AG04449 (cell line): ENCODE measurements at places on chromosomes 12 and 14.

- no peak for DNase-seq
Measured at GRCh38 chr12:18908191-18908590, 170.3 kb downstream of the CAPZA3 start.

GRCh38 chr12:95733141-95733825 lies 57.3 kb downstream of the NTN4 start:
- peak; percentile 71 for DNase-seq

DNA sequence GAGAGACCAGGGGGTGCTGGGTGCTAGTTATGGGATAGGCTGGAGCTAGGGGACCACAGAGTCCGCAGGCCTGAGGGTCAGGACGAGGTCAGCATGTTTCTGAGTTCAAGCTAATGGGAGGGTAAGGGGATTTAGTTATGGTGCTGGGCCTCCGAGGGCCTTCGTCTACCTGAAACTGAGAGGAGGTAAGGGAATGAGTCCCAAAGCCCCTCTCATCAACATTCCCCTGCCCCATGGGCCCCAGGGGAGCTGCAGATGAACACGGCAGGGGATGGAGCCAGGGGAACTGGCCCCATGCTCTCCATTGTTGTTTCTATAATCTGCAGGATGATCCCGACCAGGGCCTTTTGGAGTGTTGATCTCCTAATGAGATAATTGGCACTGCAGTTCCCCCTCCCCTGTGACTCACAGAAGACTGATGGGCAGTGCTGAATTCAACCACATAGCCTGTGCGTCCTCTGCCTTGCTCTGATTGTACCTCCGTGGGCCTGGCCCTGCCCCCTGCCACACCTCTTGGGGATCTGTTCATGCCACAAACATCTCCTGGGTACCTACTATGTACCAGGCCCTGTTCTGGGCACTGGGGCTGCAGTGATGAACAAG lies 21.4 kb downstream of the FAIM2 start:
- no peak for DNase-seq

DNA sequence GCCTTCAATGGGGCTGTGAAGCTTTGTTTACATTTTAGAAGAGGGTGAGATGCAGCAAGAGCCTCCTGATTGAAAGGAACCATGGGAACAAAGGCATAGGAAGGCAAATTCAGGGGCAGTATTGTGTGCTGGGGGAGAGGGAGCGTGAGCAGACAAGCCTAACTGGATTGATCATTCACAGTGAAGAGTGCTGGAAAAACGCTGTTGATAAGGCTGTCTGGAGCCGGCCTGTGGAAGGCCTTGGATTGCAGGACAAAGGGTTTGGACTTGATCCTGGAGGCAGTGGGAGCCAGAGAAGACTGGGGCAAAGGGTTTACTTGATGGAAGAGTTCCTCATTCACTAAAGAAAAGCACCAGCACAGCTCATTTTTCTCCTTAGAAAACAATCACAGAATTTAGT lies 160.5 kb downstream of the PAH start:
- DNase-seq, result no peak

GRCh38 chr12:102833687-102834441 lies 83.2 kb downstream of the PAH start:
- DNase-seq, result no peak

- DNase-seq, result no peak
Measured at GRCh38 chr14:56206596-56206995, 88.4 kb downstream of the PELI2 start.

DNA sequence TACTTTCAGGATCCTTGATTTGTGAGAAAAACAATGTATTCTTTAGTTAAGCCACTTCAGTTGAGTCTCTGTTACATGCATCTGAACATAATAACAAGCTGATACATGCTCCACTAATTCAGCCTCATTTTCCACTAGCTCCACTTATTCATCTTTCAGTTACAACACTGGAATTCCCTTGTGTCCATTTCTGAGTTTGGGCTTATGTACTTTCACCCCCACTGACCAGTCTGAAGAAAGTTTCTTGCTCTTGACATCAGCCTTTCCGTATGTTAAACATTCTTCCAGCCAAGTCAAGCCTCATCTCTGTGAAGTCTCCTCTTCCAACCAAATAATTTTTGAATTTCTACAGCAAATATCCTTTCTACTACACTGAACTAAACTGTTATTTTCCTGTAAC lies 592.5 kb upstream of the NOVA1 start:
- DNase-seq, result no peak

- no peak for DNase-seq
Measured at GRCh38 chr12:3152011-3152511, 74.9 kb downstream of the TSPAN9 start.

- no peak for DNase-seq
Measured at GRCh38 chr12:5718073-5718472, 227.0 kb downstream of the ANO2 start.

DNA sequence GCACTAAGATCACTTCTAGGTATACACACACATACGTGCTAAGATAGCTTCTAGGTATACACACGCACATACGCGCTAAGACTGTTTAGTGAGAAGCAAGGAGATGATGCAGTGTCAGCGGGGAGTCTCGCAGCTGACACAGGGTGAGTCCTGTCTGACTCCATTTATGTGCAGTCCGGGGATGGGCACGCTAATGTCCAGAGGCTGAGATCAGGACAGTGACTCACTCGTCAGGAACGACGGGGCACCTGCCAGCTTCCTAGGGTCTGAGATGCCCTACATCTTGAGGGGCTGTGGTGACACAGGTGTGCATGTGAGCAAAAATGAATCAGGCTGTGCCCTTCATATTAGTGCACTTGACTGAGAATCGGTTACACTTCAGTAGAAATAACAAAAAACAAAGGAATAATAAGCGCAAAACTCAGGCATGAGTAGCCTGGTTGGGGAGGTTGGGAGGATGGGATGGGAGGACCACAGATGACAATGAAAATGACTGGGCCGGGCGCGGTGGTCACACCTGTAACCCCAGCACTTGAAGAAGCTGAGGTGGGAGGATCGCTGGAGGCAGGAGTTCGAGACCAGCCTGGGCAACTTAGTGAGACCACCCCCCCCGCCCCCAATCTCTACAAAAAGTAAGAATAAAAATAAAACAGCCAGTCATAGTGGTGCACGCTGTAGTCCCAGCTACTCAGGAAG lies 29.1 kb upstream of the ULK1 start:
- no peak for DNase-seq

DNA sequence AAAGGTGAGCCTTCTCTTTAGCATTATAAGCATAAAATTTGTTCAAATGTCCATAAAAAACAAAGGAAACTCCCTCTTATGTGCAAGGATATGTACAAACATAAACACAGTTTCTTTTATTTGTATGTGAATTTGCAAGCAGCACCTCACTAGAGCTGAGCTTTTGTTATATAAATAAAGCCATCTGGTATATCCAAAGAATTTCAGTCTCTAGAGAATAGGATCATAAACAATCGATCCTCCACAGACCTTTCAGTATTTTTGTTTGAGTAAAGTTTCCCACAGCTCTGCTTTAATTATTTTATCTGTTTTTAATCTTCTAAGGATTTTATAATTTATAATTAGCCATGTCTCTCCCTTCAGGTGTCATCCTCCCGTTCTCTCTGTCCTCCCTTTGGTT lies 89.2 kb downstream of the OTOGL start:
- DNase-seq, result no peak

GRCh38 chr12:106110626-106111300 lies 28.0 kb downstream of the NUAK1 start:
- DNase-seq, result no peak

DNA sequence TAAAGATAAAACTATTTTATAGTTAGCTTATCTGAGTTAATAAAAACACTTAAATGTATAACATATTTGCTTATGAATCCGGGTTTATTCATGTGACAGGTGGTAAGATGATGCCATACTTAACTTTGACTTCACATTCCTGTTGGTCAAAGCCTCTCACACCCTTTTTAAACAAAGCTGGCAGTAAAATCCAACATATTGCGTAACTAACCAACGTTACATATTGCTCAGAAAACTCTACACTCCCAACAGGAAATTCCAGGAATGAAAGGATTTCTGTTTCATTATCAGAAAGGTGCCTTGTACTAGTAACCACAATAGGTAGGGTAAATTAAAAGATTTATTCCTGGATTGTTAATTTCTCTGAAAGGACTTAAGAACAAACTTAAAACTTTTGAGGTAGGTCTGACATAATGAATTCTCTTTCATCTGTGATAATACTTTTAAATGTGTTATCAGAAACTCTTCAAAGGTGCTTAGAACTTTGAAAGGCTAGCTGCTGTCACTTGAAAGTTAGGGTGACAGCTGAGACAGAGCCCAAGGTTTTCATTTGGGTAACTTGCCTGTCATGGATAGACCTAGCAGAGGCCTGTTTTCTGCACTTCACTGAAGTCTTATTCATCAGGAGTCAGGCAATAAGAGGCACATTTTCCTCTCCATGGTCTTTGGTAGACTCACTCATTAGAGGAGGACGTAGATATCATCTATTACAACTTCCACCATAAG lies 23.8 kb upstream of the CATSPERB start:
- DNase-seq, result no peak

GRCh38 chr12:8870586-8870985 lies 43.7 kb upstream of the PHC1 start:
- DNase-seq, result no peak

- DNase-seq, result no peak
Measured at GRCh38 chr14:51400139-51400538, 160.1 kb downstream of the TMX1 start.

DNA sequence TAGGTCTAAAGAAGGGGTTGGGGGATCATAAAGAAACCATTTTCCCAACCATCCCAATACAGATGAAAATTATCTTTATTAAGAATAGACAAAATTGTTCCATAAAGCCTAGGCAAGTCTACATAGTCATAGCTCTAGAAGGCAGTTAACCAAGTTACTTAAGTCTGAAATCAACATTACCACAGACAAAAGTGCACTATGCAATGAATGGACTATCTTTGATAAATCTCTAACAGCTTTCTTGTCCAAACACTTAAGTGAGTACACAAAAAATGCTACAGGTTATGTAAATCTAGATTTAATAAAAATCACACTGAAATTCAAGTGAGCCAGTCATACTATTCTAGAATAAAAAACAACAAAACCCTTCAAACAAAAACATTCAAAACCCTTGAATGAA lies 87.0 kb upstream of the GPHB5 start:
- DNase-seq, result no peak

GRCh38 chr12:79267580-79267979 lies 403.0 kb downstream of the SYT1 start:
- DNase-seq, result no peak

- DNase-seq, result no peak
Measured at GRCh38 chr12:81257947-81258551, 180.2 kb downstream of the ACSS3 start.

DNA sequence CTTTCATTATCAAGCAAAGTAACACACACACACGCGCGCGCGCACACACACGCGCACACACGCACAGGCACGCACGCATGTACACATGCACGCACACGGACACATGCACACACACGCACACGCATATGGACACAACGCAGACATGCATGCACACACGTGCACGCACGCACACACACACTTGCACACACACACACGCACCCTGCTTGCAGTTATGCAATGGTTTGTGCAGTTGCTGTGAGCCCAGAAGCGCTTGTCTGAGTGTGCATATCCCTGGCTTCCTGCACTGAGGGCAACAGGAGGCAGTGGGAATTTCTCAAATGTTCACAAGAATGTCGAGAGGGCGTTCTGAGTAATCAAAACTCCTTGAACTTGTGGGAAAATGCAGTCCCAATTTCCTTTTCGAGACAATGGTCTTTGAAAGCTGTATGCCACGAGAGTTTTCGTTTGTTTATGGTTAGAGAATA lies 41.6 kb downstream of the NFKBIA start:
- DNase-seq, result no peak

- peak; percentile 53 for DNase-seq
Measured at GRCh38 chr12:91958816-91959215, 186.8 kb downstream of the BTG1 start.

DNA sequence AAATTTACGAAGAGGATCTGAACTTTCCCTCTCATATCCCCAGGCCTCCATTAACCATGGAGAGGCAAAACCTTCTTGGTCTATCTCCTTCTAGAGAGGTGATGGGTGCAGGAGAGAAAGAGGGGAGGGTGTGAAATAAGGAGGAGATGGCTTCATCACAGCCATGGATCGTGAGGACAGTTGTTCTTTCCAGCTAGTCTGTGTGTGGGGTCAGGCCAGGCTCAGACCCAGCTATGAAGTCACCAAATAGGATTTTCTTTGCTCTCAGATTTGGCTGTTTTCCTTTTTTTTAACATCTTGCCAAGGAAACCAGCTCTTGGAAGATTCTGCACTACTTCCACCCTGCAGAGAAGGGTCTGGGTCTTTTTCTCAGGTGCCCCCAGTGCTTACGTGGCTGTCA lies 64.9 kb upstream of the FAM181A start:
- DNase-seq, result no peak

DNA sequence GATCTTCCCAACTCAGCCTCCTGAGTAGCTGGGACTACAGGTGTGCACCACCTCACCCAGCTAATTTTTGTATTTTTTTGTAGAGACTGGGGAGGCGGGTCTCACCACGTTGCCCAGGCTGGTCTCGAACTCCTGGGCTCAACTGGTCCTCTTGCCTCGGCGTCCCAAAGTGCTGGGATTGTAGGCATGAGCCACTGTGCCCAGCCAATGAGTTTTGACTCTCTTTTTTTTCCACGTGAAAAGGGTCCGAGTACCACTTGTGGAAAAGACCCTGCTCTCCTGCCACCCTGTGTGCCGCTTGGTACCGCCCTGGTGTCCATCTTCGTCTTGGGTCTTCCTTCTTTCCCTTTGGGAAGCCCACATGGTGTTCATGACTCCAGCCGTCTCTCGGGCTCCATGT lies 17.6 kb downstream of the TEDC1 start:
- DNase-seq, result no peak

- no peak for DNase-seq
Measured at GRCh38 chr12:114866331-114866730, 182.4 kb upstream of the TBX3 start.

GRCh38 chr12:68560851-68561422 lies 49.8 kb upstream of the RAP1B start:
- DNase-seq, result no peak

GRCh38 chr14:84969501-84969900 lies 560.4 kb upstream of the FLRT2 start:
- no peak for DNase-seq
